Frontal cortex (tissue), 4 donors: ENCODE measurements at places on chromosomes 13 and 19.

DNA sequence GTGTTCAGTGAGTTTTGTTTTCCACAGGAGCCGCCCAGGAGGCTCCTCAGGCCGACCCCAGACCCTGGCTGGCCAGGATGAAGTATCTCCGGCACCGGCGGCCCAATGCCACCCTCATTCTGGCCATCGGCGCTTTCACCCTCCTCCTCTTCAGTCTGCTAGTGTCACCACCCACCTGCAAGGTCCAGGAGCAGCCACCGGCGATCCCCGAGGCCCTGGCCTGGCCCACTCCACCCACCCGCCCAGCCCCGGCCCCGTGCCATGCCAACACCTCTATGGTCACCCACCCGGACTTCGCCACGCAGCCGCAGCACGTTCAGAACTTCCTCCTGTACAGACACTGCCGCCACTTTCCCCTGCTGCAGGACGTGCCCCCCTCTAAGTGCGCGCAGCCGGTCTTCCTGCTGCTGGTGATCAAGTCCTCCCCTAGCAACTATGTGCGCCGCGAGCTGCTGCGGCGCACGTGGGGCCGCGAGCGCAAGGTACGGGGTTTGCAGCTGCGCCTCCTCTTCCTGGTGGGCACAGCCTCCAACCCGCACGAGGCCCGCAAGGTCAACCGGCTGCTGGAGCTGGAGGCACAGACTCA lies 12.9 kb downstream of the B3GNT3 start:
- DNase-seq: no peak

- no peak for DNase-seq
Observed at GRCh38 chr13:26614721-26615120, 57.2 kb downstream of the WASF3 start.

DNA sequence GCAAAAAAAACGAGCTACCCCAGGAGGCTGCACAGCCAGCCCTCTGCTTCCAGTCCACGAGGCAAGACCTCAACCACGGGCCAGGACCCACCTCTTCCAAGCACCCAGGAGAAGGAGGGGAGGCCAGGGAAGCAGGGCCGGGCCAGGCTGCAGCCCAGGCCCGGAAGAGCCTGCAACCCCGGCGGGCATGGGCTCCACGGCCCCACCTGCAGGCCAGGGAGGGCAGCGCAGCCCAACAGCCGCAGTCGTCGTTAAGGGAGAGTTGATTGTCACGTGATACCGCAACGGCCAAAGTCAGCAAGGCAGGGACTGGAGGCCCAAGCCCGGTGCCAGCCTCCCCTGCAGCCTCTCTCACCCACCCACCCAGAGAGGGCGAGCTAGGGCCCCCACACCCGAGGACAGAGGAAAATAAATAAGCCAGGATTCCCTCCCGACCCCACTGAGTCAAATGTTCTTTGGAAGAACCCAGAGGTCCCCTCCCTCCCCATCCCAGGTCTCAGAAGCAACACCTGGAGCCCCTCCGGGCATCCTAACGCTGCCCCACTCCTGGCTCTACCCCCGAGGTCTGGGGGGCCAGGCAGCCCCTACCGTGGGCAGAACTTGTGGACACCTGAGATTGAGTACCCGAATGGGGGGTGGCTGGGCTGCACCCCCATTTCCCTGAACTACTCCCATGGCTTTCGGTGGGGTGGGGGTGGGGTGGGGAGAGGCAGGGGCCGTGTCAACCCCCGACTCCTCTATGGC lies 5.2 kb upstream of the REXO1 start:
- peak; percentile 79 for DNase-seq

GRCh38 chr19:45881909-45882528 lies 3.9 kb downstream of the IRF2BP1 start:
- no peak for DNase-seq

DNA sequence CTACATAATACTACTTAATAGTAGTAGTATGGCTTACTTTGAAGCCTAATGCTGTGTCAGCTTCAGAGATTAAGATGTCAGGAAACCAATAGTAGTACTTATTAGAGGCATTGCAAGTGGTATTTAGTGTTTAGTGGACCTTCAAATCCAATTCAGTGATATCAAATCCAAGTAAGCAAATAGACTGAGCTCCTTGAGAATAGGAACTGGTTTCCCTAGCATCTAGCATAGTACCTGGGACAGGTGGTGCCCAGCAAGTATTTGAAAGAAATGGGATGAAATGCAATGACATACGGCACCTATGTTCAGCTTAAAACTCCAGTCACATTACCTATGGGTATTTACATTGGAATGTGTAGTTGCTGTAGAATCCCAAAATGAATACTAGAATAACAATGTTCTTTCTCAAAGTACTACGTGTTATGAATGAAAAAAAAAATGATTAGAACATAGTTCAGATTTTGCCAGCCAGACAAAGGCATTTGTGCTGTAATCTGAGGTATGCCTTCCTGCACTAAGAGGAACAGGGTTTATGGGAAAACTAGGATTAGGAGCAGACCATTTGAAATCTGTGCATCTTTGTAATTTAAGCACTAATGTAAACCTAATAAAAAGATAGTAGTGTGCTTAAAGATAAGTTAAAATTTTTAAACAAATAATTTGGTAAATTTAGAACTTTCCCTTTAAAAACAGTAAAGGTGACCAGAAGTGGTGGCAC lies 17.1 kb downstream of the LSM14A start:
- no peak for DNase-seq

GRCh38 chr19:43476606-43477005 lies 11.2 kb upstream of the LYPD3 start:
- DNase-seq: no peak

DNA sequence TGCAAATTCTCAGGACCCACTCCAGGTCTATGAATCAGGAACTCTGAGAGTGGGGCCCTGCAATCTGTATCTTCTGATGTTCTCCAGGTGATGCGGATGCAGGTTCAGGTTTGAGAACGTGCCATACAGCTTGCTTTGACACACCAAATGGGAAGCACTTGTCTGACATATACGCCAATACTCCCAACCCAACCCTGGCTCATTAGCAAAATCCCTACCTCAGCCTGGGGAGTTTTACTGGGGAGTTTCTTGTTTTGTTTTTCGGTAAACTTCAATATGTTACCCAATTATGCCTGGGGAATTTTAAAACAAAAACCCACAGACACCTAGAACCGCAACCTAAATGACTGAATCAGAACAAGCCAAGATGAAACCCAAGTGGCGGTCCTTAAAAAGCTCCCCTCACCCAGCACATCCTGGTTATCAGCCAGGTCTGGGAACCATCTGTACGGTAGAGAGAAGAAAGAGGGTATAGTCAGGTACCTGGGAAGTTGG lies 41.2 kb downstream of the ABCC4 start:
- DNase-seq: no peak

DNA sequence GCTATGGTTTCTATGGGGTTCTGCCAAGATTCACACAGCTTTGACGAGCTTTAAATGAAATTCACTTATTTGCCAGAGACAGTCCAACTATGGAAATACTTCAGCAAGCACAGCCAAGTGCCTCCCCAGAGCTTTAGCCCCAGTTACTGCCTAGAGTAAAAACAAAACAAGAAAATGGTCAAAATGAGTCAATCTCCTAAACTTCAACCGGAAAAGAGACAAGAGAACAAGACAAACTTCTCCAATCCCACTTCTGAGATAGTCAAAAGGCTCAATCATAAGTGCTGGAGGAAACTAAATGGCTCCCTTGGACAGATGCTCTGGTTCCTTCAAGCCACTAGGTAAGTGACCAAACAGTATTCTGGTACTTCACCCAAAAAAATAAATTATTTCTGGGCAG lies 65.8 kb downstream of the KATNAL1 start:
- DNase-seq: no peak

DNA sequence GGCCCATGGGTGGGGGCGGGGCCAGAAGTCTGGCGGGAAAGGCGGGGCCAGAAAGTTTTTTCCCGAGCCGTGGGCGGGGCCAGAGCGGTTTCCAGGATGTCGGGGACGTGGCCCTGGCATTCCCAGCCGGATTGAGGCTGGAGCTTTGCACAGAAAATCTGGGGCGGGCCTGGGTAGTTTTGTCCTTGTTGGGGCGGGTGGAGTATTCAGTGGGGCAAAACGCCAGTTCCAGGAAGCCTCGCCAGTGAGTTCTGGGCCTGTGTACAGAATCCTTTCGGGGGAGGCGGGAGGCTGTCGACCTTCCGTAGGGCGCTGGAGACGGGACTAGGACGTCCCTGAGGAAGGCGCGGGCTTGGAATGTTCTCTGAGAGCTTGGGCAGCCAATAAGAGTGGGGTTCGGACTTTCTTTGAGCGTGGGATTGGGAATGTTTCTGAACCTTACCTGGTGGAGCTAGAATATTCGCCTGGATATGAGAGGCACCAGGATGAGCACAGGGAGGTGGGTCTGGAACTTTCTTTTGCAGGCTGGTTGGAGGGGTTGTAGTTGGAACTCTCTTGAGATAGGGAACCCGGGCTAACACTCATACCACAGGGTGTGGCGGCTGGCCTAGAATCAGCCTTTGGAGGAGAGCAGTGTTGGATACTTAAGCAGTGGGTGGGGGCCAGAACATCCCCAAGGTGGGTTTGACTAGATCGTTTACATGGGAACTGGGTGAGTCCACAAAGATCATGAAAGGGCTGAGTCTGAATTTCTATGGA lies 1.3 kb downstream of the CCDC9 start:
- no peak for DNase-seq

GRCh38 chr19:35755550-35756376 lies 1.1 kb downstream of the HSPB6 start:
- no peak for DNase-seq

GRCh38 chr13:78736142-78736541 lies 77.2 kb upstream of the OBI1 start:
- no peak for DNase-seq

GRCh38 chr13:60226507-60226906 lies 62.8 kb upstream of the DIAPH3 start:
- DNase-seq: no peak

DNA sequence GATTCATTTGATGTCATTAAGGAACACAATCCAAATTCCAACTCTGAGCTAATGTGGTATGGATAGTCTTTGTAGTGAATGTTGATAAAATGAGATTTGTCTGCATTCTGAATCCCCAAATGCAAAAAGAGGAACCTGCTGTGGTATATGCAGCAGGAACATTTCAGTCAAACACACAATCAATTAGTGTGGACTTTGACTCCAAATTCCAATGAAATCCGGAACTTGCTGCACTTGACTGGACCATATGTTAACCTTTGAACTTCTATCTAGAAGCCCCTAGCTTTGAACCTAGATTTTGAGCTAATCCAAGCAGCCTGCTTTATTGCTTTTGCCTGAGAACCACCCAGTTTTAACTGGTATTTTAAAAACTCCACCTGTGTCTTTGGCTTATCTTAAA lies 341.3 kb downstream of the SPRY2 start:
- DNase-seq: no peak

GRCh38 chr13:111912453-111912866 lies 154.5 kb upstream of the SOX1 start:
- DNase-seq: no peak

- DNase-seq: no peak
Observed at GRCh38 chr19:10268071-10268470, 2.8 kb upstream of the ICAM1 start.

DNA sequence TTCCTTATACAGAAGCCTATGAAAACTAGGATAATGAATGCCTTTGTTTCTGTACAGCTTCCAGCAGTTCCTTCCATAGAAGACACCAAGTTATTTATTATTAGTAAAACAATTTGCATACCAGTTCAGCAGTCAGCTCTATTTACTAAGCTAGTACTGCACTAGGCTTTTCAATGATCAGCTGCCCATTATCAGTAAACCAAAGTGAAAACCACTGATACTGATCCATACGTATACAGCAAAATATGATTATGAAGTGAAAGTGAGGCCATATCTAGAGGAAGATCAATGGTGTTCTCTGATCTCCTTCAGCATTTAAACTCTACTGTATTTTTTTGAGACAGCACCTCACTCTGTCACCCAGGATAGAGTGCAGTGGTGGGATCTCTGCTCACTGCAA lies 3.2 kb downstream of the TPT1 start:
- no peak for DNase-seq

- no peak for DNase-seq
Observed at GRCh38 chr19:34794066-34794960, 21.3 kb upstream of the ZNF599 start.

- no peak for DNase-seq
Observed at GRCh38 chr19:23345838-23346237, 49.4 kb downstream of the ZNF91 start.

- DNase-seq: no peak
Observed at GRCh38 chr13:52644108-52644507, 1.9 kb downstream of the HNRNPA1L2 start.

GRCh38 chr19:28631961-28632360 lies 581.0 kb downstream of the UQCRFS1 start:
- DNase-seq: no peak

DNA sequence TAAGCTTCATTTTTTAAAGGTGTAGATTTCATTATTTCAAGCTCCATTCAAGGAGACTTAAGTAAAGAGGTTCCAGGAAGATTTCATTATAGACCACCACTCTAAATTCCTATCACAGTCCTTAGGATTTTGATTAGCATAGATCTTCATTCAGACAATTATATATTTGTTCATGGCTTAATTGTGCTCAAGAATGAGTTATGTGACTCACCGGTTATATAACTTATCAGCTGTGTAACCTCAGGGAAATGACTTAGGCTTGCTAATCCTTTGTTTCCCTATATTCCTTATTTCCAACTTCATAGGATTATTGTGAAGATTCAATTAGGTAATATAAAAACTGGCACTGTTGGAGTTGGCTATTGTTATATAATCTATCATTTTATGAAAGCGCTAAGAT lies 632.8 kb upstream of the SPRY2 start:
- no peak for DNase-seq

GRCh38 chr13:92682832-92683517 lies 543.6 kb upstream of the GPC6 start:
- no peak for DNase-seq

DNA sequence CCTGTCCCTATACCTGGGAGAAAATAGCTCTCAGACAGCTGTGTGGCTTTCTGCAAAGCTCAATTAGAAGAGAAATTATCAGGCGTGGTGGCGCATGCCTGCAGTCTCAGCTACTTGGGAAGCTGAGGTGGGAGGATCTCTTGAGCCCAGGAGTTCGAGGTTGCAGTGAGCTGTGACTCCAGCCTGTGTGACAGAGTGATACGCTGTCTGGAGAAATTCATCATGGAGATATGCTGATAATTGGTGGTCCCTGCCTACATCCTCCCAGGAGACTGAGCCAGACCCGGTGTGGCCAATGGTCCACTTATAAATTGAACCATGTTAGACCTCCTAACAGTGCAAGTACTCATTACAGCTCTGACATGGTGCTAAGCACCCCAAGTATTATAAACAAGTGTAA lies 58.7 kb upstream of the ZNF599 start:
- DNase-seq: no peak
